ENCODE measurements at places on chromosomes 1 and 21.
A peak's percentile ranks its signal among the peaks of the same experiment; 100 is the strongest.

GRCh38 chr1:116986421-116987255 lies 14.9 kb upstream of the CD101 start:
- no peak for DNase-seq

GRCh38 chr1:154520333-154520732 lies 18.1 kb upstream of the SHE start:
- DNase-seq: peak; percentile 31

- DNase-seq: no peak
These were observed 70.2 kb downstream of the GADD45A start for GRCh38 chr1:67755160-67755559.

- peak; percentile 63 for DNase-seq
These were observed 5.1 kb upstream of the GBP5 start for GRCh38 chr1:89277725-89278124.

DNA sequence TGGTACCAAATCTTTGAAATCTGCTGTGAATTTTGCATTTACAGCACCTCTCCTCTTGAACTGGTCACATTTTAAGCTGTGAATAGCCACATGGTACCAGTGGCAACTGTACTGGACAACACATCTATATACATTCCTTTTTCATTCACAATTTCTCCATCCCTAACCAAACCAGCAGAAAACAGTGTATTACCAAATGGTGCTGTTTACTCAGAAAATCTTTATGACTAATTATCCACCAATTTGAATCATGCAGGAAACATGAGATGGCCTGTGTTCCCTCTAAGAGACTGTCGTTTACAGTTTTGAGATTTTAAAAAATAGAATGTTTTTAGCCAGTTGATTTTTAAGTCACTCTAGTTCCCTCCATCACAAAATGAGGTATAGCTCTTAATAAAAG lies 17.6 kb upstream of the CCT8 start:
- DNase-seq: peak; percentile 77

GRCh38 chr1:169361281-169361680 lies 6.3 kb downstream of the NME7 start:
- DNase-seq: no peak

GRCh38 chr1:21553116-21553926 lies 44.1 kb downstream of the ALPL start:
- DNase-seq: no peak

GRCh38 chr1:55092475-55092874 lies 53.1 kb downstream of the PCSK9 start:
- DNase-seq: no peak

DNA sequence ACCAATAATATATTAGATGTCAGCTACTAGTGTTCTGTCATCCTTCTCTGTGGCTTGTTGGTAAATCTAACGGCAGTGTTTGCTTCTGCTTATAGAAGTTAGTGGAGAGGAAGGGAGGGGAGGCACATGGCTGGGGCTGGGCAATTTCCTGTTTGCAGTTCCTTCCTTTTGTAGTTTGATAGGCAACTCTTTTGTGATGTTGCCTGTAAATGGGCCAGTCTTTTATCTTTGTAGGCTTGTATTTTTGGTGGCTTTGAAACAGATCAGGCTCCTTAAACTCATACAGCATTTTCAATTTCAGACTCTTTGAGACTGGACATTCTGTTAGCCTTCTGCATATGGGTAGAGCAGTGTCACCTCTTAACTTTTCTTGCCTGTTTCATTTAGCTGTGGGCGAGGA lies 48.1 kb downstream of the CDC14A start:
- no peak for DNase-seq

DNA sequence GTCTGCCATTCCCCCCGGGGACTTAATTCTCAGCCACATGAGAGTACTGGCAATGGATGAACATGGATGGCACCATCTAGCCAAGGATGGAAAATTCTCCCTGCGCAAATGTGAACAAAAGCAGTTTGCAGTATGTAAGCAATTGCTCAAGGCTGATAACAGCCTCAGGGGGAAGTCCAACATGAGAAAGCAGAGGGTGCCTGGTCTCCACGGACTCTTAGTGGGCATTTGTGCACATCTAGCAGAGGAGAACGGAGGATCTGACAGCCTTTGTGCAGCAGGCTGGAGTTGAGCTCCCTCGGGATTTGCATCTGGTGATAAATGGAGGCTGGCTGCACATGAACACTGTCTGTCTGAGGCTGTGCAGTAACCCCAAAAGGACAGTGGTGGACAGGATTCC lies 13.9 kb upstream of the OLIG1 start:
- no peak for DNase-seq

GRCh38 chr1:160083968-160084770 lies 2.8 kb downstream of the KCNJ9 start:
- DNase-seq: peak; percentile 88

DNA sequence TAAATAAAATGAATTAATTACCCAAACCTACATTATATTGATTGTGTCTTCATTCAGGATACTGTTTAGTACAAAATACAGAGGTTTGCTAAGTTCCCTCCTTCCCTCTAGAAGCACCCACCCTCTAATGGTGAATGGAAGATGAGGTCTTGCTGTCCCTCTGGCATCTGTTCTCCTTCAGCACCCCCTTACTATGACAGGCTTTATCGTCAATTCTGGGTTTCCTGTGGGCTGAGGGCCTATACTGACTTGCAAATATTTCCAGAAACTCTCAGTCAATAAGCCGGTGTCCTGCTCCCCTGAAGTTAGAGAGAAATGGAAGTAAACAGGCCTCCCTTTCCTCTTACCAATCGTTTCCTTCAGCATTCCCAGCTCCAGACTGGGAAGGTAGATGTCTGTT lies 13.2 kb downstream of the LAX1 start:
- DNase-seq: no peak

DNA sequence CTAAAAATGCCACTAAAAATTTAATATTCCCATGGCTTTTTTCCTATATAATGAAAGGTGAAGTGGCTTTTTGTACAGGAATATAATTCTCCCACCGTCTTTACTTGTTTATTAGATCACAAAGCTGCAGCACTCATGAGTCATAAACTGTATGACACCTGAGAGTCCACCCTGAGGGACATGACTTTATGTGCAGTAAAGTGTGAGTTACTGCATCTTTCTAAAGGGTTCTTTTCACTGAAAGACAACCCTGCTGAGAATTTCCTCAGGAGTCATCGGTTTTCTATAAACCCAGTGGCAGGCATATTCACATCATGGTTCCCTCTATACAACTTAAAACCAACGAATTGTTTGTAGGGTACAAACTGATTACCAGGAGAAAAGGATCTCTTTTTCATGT lies 77.4 kb downstream of the APP start:
- DNase-seq: peak; percentile 69

GRCh38 chr1:60427194-60427593 lies 353.6 kb upstream of the C1orf87 start:
- no peak for DNase-seq

GRCh38 chr1:111570781-111571181 lies 48.8 kb upstream of the RAP1A start:
- peak; percentile 33 for DNase-seq

DNA sequence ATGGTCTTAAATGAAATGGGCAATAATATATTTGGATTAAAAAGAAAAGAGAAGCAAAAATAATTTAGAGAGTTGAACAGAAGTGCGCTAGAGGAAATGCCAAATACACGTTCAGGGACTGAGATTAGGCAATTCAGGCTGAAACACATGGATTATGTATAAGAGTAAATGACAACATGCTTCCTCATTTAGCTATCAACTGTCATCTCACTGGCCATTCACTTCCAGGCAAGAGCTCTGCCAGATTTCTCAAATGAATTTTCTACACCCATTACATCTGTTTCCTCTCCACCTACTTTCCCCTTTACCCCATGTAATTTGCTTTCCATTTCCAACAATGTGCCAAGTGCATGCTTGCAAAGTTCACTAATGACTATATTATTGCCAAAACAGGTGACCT lies 582.4 kb downstream of the LTN1 start:
- DNase-seq: no peak

GRCh38 chr1:56585985-56586384 lies 6.6 kb upstream of the PLPP3 start:
- DNase-seq: no peak

DNA sequence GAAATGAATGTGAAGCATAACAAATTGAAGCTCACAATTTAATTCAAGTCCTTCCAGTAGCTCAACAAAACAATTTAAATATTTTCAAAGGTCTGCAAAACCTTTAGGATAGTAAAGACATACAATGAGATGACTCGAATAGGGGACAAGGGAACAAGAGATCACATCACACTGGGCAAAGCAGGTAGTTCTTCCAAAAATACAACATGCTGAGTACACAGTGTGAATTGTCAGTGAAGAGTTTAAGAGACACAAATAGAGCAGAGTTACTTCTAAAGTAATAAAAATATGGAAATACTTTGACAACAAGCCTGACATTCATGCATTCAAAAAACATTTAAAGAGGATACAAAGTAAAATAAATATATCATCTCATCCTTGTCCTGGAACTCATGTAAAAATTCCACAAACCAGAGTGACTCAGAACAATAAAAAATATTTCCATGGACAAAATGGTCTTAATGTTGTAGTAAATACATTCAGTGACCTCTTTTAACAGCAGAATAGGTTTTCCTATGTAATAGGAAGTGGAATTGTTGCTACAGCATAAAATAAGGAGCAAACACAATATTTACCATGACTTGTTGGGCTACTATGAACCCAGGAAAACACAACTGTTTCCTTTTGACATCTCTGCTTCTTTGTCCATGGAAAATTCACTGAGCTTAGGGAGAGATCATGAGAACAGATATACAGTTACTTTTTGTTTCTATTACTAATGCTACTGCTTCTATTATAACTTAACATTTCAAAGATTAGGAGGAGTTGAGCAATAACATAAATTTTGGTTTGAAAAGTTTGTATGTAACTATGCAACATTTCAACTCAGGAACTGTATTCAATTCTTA lies 83.7 kb upstream of the BCL10 start:
- DNase-seq: no peak

DNA sequence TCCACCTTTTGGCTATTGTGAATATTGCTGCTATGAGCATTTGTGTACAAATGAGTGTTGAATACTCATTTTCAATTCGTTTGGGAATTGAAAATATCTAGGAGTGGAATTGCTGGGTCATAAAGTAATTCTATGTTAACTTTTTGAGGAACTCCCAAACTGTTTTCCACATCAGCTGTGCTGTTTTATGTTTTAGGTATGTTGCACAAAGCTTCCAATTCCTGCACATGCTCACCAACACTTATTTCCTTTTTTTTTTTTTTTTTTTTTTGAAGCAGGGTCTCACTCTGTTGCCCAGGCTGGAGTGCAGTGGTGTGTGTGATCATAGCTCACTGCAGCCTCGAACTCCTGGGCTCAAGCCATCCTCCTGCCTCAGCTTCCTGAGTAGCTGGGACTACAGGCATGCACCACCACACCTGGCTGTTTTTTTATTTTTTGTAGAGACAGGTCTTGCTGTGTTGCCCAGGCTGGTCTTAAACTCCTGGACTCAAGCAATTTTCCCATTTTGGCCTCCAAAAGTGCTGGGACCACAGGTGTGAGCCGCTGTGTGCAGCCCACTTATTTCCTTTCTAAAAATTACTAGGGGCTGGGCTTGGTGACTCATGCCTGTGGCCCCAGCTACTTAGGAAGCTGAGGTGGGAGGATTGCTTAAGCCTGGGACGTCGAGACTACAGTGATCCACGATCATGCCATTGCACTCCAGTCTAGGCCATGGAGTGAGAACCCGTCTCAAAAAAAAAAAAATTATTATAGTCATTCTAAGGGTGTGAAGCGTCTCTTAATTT lies 33.4 kb downstream of the TMCC2 start:
- peak; percentile 71 for DNase-seq

- DNase-seq: no peak
These were observed 40.8 kb upstream of the PPP2R5A start for GRCh38 chr1:212244441-212244840.

DNA sequence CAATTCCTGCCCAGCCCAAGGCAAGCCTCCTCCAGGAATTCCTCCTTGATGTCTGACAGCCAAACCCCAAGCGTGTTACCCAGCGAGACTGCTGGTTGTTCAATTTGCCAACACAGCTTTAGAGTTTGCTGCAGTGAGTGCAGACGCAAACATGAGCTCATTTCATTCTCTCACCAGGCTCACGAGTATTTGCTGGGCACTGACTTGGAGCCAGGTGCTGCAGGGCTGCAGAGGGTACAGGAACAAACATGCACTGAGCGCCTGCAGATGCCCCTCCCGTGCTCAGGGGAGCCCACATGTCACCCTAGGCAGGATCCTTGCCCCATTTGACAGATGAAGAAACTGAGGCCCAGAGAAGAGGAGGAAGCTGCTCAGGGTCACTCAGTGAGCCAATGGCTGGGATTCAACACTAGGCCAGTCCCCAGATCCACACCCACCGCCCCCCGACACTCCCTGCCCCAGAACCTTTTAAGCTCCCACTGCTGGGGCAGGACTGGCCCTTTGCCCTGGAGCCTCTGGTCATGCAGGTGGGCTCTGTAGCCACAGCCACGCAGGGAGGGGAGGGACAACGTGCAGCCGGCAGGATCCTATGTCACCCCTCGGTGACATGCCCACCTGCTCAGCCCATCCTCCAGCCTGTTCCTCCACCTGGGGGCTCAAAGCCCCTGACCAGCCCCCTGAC lies 363.7 kb downstream of the MATN1 start:
- DNase-seq: no peak

DNA sequence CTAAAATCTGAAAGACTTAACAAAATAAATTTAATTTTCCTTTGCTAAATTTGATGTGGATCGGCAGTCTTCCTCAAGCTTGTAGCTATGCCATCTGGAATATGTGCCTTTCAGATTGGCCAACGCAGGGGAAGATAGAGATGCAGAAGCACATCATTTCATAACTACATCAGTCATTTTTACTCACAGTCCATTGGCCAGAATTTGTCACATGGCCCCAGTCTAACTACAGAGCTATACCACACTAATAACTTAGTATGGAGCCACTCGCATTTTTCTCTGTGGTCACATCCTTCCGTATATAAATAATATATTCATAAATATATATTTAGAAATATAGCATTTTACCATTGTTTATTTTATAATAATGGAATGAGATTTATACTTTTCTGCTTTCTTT lies 59.0 kb upstream of the PRRX1 start:
- DNase-seq: no peak

DNA sequence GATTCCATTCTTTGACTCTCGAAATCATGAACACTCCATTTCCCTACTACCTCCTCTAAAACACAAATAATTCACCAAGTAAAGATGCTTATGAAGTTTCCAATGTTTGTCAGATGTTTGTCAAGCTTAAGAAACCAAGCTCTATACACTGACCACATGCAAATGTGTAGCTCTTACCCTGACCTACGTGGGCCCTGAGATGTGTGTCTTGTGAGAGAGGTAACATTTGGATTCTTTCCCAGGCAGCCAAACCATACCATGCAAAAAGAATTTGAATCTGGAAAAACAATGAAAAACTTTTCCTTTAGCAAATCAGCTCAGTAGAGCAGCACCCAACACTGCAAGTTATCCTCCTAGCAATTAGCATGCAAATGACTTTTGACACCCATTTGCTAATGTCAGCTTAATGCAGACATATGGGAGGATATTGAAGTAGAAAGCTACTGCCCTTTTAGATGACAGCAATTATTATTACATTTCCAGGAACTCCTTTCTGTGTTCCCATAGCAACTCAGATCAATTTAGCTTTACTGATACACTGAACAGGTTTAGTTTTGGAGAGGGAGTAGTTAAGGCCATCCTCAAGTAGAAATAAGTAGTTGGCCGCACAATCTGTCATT lies 83.2 kb upstream of the RGS4 start:
- DNase-seq: no peak

GRCh38 chr21:21722731-21723130 lies 724.5 kb downstream of the NCAM2 start:
- no peak for DNase-seq

- peak; percentile 87 for DNase-seq
These were observed 338 bp upstream of the TOR1AIP1 start for GRCh38 chr1:179881642-179882252.

GRCh38 chr1:75053207-75053606 lies 81.0 kb upstream of the LHX8 start:
- peak; percentile 48 for DNase-seq

GRCh38 chr1:201069636-201070035 lies 42.6 kb downstream of the CACNA1S start:
- DNase-seq: no peak

Measured in epithelial cell of esophagus (primary cell).